ENCODE measurements at places on chromosomes 1 and 21. TPM values are rescaled to one million over a fixed set of nuclear protein-coding genes. Genes with fewer than 3 reads are reported as not detected.

DNA sequence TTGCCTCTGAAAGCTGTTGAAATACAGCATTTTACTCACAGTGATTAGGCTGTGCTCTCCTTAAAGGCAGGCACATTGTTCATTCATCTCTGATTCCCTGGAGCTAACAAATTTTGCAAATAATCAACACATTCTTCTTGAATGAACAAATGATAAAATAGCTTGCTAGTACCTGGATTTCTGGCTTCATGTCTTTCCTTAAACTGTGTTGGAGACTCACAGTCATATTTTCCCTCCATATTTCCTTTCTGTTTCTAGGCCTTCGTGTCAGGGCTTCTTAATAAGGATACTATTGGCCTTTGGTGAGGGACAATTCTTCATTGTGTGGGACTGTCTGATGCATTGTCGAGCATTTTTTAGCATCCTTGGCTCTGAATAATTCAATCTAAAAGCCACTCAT, 9.7 kb downstream of the HSD11B1 start:
- no peaks in the 10 kb centered on the region for H3K36me3 ChIP-seq
- H3K4me3 ChIP-seq = no peak overlapping the region
- DNase-seq = no peak
- no peaks in the 10 kb centered on the region for H3K27me3 ChIP-seq
- H3K4me1 ChIP-seq = no peaks in the 10 kb centered on the region

DNA sequence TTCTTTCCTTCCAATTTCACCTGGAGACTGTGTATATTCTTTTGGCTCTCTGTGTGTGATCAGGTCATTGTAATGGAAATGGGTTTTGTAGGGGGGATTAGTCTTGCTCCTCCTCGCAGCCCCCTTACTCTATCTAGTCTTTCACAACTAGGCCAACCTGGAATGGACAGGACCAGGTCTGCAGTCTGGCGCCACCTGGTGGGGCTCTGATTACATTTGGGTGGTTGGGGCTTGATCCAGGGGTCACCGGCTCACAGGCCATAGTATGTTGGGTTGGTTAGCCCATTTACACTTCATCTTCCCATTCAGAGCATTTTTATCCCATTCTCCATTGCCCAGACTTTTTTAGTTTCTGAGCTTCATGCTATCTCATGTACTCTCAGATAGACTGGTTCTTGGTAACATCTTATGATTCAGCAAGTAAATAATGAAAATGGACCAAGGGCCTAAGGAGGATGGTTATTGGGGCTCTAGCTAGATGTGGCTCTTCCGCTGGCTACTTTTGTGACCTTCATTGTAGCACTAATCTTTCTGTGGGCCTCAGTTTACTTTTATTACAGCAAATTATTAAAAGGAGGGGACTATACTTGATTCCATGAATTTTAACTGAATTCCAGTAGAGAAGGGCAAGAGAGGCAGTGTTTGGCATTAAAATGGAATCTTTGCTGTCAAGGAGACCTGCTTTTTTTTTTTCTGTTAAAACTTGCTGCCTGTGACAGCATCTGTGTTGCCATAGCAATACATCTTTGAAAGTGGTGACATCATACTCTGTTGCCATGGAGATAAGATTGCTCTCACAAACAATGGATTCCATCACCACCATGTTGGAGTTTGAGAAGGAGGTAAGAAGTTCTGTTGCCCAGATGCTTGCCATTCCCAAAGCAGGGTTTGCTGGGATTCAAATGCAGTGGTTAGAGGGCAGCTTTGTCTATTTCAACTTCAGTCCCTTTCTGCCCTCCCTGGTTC, 150.1 kb downstream of the PLXNA2 start:
- peaks cover 19% of the 10 kb centered on the region for H3K4me1 ChIP-seq
- no peak for DNase-seq
- no peaks in the 10 kb centered on the region for H3K27me3 ChIP-seq
- no peak overlapping the region for H3K27ac ChIP-seq
- H3K36me3 ChIP-seq = no peaks in the 10 kb centered on the region

DNA sequence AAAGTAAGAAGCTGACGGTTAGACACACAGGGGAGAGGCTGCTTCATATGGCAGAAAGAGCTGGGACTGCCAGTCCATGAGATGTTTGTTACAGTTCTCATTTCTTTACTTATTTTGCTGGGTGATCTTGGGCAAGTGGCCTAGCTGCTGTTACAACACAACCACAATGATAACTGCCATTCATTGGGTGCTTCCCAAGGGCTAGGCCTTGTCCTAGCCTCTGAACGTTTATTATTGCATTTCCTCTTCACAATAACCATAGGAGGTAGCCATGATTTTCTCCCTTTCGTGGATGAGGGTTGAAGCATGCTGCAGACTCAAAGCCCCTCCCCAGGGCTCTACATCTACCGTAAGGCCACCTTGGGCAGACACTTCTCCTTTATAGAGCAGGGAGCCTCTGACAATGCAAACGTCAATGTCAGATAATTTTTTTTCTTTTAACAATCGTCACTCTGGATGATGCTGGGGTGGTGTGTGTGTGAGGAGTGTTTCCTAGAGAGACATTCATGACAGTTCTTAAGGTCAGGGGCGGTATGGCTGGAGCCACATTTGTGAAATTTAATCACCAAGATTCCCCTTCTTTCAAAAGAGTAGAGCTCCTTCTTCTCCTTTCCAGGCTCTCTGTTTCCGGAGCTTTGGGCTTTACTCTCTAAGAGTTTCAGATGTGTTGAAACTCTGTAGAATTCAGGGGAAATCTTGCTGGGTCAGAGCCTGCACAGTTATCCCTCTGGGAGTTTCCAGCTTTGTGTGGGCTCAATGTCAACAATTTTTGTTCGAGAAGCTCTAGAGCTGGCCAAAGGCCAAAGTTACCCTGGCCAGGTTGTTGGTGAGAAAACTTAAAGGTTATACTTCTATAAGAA, 138.5 kb upstream of the SGIP1 start:
- H3K36me3 ChIP-seq = no peaks in the 10 kb centered on the region
- H3K27ac ChIP-seq = no peak overlapping the region
- no peaks in the 10 kb centered on the region for H3K27me3 ChIP-seq
- peaks cover 4% of the 10 kb centered on the region for H3K4me1 ChIP-seq
- H3K4me3 ChIP-seq = no peak overlapping the region
- no peak for DNase-seq

DNA sequence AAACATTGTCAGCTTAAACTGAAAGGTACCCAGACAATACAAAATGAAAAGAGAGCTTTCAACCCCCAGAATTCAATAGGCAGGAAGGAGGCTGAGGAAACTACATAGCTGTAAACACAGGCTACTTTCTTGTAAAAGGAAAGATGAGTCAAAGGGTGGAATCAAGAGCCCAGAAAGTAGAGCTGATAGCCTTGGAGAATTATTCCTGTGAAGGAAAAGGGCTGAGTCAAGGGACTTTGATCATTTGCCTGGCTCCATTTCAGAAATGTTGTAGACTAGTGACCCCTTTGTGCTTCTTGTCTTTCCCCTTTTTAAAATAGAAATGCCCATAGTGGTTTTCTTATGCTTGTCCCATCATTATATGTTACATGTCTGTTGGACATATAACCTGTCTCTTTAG, 597.6 kb downstream of the ADGRL2 start:
- no peak for DNase-seq
- no peaks in the 10 kb centered on the region for H3K4me1 ChIP-seq
- H3K27ac ChIP-seq = no peak overlapping the region
- H3K27me3 ChIP-seq = no peaks in the 10 kb centered on the region
- H3K36me3 ChIP-seq = no peaks in the 10 kb centered on the region

- H3K4me1 ChIP-seq = peaks cover 37% of the 10 kb centered on the region
- no peak overlapping the region for H3K27ac ChIP-seq
- no peak overlapping the region for H3K4me3 ChIP-seq
- H3K27me3 ChIP-seq = no peaks in the 10 kb centered on the region
- DNase-seq = no peak
These were observed 23.1 kb upstream of the CNN3 start for GRCh38 chr1:94949681-94950661.

The THEM5 gene
- 0.98 TPM for total RNA-seq

The SERINC2 gene
- 17.4 TPM for total RNA-seq

The ZNF687 gene
- 26.8 TPM for total RNA-seq
